ENCODE measurements at places on chromosomes 16 and 17. TPM values are rescaled to one million over a fixed set of nuclear protein-coding genes. Genes with fewer than 3 reads are reported as not detected.
A peak's percentile ranks its signal among the peaks of the same experiment; 100 is the strongest.

DNA sequence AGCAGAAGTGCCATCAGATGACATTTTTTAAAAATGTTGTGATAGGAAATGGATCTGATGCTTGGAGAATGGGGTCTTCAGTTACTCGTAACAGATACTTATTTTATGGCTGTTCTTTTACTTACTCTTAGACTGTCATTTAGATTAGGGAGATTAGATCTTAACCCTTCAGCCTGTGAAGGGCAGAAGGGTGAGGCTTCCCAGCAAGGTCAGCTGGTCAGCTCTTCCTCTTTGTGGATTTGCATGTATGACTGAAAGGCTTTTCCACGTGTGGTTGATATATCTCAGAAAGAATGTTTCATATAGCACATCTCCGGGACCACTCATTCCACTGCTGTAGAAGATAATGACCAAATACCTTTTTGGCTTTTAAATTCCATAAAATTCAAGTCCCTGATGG is 27.4 kb downstream of the GRB7 start:
- no peak for DNase-seq

DNA sequence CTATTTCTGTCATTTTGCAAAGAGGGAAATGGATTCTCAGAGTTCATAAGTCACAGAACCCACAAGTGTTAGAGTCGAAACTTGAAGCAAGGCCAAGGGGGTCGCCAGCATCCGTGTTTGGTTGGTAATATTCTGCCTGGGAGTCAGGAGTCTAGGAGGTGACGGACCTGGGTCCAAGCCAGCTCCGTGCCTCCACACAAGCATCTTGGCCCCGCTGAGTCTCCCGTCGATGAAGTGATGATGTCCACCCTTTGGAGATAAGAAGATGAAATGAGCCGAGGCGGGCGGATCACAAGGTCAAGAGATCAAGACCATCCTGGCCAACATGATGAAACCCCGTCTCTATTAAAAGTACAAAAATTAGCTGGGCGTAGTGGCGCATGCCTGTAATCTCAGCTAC is 53.2 kb upstream of the TNRC6C start:
- peak; percentile 69 for DNase-seq

DNA sequence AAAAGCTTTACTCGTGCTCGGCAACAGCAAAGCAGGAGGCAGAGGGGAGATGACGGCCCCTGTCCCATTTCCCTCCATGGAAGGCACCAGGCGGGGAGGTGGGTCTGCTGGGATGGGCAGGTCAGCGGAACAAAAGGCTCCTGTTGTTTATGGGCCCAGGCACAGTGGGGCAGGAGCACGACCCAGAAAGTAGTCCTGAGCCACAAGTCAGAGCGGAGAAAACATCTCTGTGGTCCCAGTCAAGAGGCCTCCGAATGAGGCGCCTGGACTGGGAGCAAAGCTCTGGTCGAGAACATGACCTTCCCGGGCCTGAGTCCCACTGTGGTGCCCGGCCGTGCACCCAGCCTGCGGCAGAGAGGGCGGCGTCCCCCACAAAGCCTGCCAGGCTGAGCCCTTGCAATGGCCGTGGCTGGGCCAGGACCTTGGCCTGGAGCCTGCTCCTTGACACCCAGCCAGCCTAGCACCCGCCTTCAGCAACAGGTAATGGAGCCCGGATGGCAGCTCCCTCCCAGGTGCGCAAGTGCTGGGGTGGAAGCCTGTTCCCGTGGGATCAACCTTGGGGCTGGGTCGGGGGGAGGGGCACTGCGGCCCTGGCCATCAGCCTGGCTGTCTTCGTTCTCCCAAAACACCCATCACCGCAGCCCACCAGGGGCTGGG is 3.6 kb downstream of the RFNG start:
- DNase-seq: peak; percentile 73

GRCh38 chr16:78884204-78884603 is 716.3 kb downstream of the MAF start:
- DNase-seq: no peak

- no peak for DNase-seq
These were observed 8.5 kb downstream of the TXNDC11 start for GRCh38 chr16:11734025-11734652.

The HSD17B1 gene
- total RNA-seq: 1.1 TPM

The SBK1 gene
- not detected for total RNA-seq

The SOX9 gene
- 6.5 TPM for total RNA-seq

The KRTAP9-8 gene
- total RNA-seq: not detected

- DNase-seq: no peak
These were observed 150.3 kb downstream of the BCAS3 start for GRCh38 chr17:60827943-60828342.

GRCh38 chr16:79725051-79725450 is 124.5 kb upstream of the MAF start:
- no peak for DNase-seq

The ARHGAP44 gene
- total RNA-seq: 2.9 TPM

DNA sequence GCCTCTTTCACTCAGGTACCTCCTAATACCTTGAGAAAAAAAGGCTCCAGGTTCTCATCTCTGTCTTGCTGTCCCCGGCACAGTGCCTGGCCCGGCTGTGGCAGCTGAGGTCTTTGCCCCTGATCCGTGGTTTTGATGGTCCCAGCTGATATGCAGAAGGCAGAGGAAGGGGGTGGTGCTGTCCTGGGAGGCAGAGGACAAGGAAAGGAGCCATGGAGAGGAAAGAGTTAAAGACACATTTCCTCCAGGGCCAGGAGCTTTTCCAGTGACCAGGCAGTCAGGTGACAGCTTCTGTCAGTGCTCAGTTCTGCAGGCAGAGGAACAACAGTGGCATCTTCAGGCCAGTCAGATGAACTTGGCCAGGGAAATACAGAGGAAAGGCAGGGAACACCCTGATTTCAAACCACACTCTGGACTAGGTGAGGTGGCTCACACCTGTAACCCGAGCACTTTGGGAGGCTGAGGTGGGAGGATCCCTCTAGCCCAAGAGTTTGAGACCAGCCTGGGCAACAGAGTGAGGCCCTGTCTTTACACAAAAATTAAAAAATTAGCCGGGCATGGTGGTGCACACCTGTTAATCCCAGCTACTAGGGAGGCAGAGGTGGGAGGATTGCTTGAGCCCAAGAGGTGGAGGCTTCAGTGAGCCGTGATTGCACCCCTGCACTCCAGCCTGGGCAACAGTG is 3.3 kb upstream of the COG1 start:
- peak; percentile 91 for DNase-seq

DNA sequence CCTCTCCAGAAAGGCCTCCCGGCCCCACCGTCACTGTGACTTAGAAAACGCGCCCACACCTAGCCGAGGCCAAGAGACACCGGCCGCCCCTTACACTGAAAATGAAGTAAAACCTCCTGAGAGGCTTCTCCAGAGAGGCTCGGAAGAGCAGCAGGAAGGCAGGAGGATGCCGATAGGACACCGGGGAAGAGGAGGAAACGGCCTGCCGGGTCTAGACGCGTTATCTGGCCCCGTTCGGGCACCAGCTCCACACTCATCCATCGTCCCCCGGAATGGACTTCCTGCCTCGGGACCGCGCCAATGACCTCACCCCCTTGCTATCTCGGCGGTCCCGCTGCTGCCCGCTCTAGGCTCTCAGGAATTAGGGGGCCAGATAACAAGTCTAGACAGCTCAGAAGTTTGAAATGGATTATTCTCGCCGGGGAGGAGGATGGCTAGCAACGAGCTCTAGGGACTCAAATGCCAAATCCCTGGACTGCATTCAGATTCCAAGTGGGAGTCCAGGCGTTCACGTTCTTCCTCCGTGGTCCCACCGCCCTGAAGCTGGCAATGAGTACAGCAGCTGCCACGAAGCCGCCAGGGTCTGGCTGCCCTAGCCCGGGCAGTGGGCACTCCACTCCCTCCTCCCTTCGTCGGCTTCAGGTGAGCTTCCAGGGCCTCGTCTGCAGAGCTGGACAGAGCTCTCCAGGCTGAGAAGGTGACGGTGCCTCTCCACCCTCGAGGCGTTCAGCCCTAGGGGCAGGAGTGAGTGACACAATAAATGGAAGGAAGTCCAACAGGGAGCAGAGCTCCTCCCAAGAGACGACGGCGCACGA is 350.9 kb downstream of the FOXL1 start:
- DNase-seq: peak; percentile 87

The KCNJ18 gene
- not detected for total RNA-seq

GRCh38 chr16:4319454-4320421 is 3.9 kb downstream of the GLIS2 start:
- peak; percentile 97 for DNase-seq

DNA sequence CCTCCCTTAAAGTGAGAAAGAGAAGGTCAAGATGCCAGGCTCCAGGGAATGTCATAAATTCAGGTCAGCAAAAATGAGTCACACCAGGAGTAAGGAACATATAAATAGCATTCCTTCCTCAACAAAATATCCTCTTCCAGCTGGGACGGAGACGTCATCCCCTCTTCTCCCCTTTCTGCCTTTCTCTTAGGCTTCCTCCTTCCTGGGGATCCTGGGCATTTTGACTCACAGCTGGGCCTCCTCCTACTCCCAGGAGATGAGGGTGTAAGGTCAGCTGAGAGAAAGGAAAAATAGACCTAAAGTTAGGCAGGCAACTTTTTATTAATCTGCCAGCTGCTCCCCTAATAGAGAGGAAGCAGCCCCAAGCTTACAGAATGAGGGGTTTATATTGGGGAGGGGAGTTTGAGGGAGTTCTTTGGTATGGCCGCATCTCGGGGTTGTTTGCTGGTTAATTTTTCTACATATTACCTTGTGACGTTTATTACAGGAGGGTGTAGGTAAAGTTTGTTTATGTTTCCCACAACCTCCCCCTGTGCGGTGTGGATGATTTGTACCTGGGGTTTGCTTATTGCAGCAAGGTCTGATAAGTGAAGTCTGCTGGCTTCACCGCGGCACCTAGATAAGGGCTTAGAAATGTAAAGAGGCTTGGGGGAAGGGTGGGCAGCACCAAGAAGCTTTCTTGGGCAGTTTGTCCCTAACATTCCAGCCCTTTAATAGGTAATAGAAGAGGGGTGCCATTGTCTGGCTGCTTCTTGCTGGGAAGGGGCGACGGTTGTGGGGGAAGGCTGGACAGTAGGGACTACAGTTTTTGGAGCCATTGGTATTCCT is 7.1 kb upstream of the ZNF747 start:
- DNase-seq: peak; percentile 97

- DNase-seq: peak; percentile 61
These were observed 7.3 kb downstream of the ST6GALNAC2 start for GRCh38 chr17:76578376-76578775.

DNA sequence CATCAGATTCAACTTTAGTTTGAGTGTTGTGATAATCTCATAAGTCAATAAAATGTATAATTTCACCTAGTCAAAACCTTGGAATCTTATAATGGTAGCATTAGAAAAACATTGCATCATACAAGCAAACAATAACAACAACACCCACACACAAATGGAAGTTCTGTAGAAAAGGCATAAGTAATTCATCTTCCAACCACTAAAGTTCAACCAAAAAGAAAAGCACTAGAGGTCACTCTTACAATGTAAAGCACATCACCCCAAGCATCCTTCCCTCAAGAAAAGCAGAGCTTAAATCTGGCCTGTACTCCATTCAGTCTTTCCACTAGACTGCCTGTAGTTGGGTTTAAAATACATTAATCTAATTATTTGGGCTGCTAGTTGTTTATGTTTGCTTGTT is 1.8 kb downstream of the CNTNAP4 start:
- DNase-seq: no peak

DNA sequence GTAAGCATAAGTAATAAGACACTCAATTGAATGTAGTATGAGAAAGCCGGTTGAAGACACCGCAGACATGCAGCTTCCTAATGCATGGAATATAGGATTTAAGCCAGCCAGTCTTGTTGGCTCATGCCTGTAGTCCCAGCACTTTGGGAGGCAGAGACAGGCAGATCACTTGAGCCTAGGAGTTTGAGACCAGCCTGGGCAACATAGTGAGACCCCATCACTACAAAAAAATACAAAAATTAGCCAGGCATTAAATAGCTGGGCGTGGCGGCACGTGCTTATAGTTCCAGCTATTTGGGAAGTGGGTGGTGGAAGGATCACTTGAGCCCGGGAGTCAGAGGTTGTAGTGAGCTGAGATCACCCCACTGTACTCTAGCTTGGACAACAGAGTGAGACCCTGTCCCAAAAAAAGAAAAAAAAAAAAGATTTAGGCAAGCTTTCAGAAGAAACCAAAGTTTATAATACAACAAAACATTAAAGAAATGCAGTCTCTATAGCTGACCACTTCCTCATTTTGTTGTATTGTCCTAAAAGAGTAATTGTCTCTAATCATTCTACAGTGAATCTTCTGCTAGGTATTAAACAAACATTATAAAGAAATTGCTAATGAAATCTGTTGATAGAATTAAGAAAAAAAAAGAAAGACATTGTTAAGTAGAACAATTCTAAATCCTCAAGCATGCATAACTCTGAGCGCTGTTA is 68.6 kb upstream of the KIFC3 start:
- DNase-seq: no peak

DNA sequence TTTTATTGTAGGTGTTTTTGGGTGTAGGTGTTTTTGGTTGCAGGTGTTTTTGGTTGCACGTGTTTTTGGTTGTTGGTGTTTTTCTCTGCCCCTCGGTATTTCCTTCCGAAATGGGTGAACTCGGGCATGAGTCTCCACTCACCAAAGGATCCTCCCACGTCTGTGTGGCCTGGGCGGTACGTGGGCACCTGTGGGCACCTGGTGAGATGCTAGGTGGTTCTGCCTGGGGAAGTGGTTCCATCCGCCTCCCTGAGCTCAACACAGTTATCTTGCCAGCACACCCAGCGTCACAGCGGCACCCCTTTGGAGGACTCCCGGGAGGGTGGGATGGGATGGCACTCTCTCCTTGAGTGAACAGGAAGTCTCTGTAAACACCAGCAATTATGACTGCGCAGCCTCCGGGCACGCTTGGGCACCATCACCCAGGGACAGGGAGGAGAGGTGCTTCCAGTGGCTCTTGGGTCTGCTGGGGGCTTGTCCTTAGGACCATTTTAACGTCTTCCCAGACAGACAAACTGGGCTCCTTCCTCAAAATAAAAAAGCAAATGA is 29.8 kb downstream of the COX4I1 start:
- no peak for DNase-seq

- DNase-seq: peak; percentile 98
These were observed 15.4 kb upstream of the ZNF287 start for GRCh38 chr17:16584273-16584995.

DNA sequence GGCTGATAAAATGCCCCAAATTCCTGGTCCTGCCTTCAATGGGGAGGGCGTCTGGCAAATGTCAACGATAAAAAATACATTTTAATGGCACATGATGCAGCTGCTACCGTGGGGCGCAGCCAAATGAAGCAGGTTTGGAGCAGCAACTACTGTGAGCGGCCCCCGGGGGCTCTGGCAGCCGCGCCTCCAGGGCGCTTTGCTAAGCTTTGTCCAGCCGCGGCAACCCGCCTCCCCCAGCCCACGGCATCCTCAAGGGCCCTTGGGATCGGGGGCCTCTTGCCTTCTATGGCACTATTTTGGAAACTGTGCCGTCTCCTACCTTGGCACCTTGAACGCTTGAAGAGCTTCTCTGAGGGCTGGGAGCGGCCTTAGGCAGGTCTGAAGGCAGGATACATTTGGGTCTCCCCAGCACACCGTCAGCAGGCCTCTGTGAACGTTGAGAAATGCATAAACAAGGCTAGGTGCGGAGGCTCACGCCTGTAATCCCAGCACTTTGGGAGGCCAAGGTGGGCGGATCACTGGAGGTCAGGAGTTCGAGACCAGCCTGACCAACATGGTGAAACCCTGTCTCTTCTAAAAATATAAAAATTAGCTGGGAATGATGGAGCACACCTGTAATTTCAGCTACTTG is 25.1 kb downstream of the TBX4 start:
- no peak for DNase-seq

The CHMP6 gene
- total RNA-seq: 21.4 TPM

All from osteoblast (primary cell).